ENCODE measurements at places on chromosomes 5 and 9. TPM values are rescaled to one million over a fixed set of nuclear protein-coding genes. Genes with fewer than 3 reads are reported as not detected.

DNA sequence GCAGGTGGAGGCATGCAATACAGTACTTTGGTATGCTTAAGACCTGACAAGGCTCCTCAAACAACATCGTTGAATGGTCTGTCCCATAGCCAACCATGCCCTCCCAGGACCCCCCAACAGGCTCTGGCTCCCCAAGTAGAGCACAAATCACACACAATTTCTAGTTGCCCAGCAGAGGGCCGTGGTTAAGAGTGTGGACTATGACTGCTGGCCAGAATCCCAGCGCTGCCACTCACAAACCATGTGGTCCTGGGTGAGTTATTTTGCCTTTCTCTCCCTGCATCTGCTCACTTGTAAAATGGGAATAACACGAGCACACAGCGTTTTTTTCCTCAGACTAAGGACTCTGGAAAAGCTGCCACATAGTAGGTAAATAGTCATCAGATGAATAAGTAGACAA lies 6.5 kb downstream of the CKMT2 start:
- no peak for DNase-seq

Gene AFAP1L1
- total RNA-seq, result 26.4 TPM

Gene IFNB1
- not detected for total RNA-seq

Gene FAT2
- 0.12 TPM for total RNA-seq

Gene PDCD1LG2
- total RNA-seq, result 0.77 TPM

DNA sequence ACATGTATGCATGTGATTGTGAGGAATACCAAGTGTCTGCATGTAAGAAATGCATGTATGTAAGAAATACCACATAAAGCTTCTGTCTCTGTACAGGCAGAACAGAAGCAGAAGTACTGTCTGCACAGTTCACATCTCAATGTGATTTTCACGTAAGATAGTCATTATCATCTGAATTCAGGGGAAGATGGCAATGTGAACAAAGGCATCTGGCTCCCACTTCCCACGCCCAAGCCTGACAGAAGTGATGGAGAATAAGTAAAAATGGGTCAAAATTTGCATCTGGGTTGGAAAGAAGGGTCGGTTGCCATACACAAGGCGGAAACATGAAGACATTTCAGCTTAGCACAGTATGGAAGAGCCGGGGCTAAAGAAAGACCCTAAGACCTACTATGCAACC lies 71.7 kb downstream of the SUSD1 start:
- DNase-seq, result no peak

DNA sequence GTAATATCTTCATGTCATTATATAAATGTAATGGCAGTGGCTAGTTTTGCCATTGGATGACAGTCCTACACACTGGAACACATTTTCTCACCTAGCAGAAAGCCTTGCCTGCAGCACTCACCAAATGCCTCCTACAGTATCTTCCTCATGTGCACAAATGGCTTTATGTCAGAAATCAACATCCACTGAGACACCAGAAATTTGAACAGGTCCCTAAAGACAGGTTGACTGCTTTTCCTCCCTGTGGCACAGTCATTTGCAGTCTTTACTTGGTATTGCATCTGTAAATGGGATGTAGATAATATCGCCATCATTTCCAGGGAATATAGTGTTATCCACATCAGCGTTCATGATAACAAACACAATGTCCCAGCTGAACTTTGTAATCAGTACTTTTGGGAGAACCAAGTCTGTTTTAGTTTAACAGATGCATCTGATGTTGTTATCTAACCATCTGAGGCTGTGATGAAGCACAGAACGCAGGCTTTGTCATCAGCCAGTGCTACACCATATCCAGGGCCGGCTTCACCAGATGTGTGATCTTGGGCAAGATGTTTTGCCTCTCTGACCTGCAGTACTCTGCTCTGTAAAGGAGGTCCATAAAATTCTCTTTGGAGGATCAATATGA lies 83.9 kb upstream of the TAS2R1 start:
- no peak for DNase-seq

Gene THBS4
- 6.7 TPM for total RNA-seq

Gene RNF180
- 40.6 TPM for total RNA-seq

DNA sequence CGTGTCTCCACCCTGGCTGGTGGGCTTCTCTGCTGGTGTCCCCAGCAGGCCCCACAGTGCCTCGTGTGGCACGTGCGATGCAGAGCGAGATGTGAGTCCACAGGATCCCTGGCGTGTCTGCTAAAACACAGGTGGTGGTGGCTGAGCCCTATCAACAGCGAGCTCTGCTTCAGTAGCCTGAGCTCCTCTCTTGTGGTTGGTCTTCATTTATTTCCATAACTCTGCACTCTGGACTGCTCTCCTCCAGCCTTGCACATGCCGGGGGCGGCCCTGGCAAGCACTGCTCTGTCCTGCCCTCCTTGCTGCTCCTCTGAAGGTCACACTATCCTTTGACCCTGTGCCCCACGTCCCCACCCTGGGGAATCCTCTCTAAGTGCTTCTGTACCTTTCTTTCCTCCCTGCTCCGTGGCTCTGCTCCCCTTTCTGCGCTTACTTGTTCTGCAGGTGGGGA lies 59.2 kb downstream of the NSUN2 start:
- DNase-seq, result no peak

Gene TPM2
- total RNA-seq, result 636 TPM

DNA sequence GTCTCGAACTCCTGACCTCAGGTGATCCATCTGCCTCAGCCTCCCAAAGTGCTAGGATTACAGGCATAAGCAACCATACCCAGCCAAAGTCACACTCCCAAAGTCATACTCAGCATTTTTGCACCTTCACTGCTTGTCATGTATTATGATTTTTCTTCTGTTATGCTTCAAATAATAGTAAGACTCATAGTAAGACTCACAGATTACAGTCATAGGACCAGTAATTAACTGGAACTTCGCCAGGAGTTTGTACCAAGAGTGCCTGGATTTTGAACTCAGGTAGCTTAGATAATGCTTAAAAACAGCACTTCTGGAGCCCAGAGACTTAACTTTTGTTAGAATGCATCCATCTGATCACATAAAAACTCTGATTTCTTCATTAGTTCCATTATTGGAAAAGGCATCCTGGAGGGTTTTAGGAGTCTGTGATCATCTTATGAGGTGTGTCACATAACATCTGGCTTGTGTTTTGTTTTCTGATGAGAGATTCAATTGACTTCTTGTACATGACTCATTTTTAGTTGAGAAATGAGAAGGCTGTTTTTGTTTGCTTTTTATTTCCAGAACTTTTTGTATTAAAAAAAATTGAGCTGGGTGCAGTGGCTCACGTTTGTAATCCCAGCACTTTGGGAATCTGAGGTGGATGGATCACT lies 131.5 kb downstream of the ADAMTS19 start:
- DNase-seq, result no peak

Gene TMEM252
- total RNA-seq, result not detected

Gene IRX4
- total RNA-seq, result not detected

DNA sequence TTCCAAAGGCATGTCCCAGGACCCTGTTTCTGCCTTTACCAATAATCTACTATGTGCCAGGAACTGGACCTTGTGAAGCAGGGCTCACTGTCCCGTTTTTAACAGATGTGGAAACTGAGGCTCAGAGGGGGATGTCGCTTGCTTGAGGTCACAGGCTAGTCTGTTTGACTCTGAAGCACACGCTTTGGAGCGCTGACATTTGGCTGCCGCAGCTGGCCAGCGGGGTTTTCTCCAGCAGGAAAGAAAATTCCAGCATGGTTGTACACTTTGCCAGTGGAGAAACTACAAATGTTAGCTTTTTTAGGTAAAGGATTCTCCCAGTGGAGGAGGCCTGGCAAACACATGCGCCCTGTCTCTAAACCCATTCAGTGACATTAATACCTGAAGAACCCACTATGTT lies 50.5 kb downstream of the SH3PXD2B start:
- DNase-seq, result peak; percentile 64

Gene SNAPC3
- total RNA-seq, result 42.4 TPM

Gene IFNA2
- not detected for total RNA-seq
